ENCODE measurements at places on chromosomes 6 and 20.

GRCh38 chr6:121614115-121614514 lies 178.7 kb downstream of the GJA1 start:
- DNase-seq = no peak

DNA sequence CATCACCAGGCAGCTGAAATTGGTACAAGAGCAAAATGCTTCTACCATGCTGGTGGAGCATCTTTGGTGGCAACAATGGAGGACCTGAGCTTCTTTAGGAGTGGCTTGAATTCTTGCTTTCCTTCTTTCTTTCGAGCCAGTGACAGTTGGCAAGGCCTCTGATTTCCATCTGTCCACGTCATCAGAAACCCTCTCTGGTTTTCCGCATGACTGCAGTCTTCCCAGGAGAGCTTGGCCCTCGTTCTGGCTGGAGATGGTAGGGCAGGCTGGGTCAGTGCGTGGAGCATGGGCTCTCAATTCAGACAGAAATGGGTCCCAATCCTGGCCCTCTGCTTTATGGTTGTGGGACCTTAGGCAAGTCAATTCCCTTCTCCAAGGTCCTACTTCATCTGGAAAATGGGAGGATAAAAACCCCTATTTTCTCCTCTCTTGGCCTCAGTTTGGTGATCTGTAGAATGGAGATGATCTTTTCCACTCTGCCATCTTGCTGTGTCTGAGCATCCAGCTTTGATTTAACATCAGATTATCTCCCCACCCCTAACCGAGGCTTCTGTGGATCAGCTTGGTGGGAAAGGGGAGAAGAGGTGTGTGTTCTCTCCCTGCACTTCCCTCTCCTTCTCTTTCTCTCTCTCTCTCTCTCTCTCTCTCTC lies 3.6 kb upstream of the BPIFB1 start:
- DNase-seq = no peak

DNA sequence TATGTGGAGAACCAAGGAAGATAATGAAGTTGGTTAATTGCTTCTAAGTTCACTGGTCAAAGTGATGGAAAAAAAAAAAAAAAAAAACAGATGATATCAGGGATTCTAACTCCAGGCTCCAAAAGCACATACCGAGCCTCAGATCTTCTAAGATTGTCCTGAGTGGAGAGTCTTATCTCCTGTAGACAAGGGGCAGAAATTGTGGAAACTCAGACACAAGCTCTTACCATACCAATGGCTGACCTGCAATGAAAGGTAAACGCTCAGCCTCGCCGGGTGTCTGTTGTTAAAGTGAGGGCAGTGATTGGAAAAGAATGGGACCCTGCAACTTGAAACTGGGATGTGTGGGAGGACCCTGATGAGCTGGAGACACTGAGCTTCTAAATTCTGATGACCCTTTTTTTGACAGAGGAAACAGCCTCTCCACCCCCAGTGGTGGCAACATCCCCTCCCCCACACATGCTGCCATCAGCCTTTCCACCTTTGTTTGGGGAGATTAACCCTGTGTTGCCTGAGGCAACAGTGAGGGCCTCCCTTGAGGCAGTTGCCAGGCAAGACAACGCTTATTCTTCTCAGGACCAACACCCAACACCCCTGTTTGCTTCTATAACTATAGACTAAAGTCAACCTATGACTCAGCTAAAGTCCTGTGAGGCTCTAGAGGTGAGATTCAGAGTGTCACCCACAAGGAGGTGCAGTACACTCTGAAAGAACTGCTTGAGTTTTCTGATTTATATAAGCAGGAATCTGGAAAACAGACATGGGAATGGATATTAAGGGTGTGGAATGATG lies 154.0 kb downstream of the THBS2 start:
- no peak for DNase-seq

GRCh38 chr6:44221291-44221960 lies 2.0 kb upstream of the SLC29A1 start:
- DNase-seq = peak; percentile 52

- DNase-seq = no peak
Measured at GRCh38 chr20:51637241-51637640, 94.7 kb upstream of the NFATC2 start.

Data from stimulated activated CD4-positive, alpha-beta T cell treated with anti-CD3 and anti-CD28 coated beads, Interleukin-2, amount 100 ng/mL, for 4 hours (primary cell).